ENCODE measurements at places on chromosomes 7 and 10.

GRCh38 chr7:38978491-38978890 is 782 bp downstream of the POU6F2 start:
- DNase-seq, result no peak

- no peak for DNase-seq
Observed at GRCh38 chr10:78058562-78058961, 24.9 kb downstream of the RPS24 start.

DNA sequence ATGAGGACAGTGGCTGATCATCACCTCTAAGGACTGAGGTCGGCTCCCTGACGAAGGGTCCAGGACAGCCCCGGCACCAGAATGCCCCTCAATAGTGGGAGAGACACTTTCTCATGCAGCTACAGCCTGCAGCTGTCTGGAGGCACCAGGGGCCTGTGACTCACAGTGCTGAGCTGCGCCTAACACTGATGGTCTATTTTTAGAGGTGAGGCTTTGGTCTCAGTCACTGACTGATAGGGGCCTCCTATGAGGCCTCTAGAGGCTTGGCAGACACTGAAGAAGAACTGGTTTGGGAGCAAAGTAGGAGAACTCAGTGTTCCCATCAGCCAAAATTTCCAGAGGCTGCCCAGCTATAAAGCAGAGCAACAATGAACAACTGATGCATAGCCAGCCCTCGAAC is 130.1 kb downstream of the COBL start:
- no peak for DNase-seq

DNA sequence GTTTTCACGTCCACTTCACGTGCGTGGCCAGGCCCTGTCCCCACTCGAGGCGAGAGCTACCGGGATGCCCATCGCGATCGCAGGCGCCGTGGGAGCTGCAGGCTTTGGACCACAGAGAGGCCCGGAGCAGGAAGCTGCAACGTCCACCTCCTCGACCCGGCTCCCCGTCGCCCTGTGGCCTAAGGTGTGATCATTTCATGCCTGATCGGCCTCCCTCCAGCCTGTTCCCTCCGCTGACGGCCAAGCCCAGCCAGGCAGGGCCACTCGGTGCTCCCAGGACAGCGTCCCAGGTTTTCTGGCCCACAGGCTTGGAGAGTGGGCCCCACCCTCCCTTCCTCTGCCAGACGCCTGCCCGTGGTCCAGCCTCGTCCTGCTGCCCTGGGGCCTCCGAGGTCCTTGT is 19.6 kb downstream of the KNDC1 start:
- DNase-seq, result no peak

- no peak for DNase-seq
Observed at GRCh38 chr10:80421707-80422536, 13.6 kb downstream of the PRXL2A start.

DNA sequence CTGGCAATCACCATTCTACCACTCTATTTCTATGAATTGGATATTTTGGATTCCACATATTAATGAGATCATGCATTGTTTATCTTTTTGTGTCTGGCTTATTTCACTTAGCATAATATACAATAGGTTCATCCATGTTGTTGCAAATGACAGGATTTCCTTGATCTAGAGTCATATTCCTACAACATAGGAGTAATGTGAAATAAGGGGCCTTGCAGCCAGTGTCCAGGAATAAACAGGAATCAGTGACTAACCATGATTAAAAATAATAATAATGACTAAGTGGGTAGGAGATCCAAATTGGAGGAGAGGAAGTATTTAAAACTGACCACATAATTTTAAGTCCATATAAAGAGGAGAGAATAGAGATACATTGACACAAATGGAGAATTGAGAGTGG is 49.9 kb downstream of the SCIN start:
- no peak for DNase-seq

DNA sequence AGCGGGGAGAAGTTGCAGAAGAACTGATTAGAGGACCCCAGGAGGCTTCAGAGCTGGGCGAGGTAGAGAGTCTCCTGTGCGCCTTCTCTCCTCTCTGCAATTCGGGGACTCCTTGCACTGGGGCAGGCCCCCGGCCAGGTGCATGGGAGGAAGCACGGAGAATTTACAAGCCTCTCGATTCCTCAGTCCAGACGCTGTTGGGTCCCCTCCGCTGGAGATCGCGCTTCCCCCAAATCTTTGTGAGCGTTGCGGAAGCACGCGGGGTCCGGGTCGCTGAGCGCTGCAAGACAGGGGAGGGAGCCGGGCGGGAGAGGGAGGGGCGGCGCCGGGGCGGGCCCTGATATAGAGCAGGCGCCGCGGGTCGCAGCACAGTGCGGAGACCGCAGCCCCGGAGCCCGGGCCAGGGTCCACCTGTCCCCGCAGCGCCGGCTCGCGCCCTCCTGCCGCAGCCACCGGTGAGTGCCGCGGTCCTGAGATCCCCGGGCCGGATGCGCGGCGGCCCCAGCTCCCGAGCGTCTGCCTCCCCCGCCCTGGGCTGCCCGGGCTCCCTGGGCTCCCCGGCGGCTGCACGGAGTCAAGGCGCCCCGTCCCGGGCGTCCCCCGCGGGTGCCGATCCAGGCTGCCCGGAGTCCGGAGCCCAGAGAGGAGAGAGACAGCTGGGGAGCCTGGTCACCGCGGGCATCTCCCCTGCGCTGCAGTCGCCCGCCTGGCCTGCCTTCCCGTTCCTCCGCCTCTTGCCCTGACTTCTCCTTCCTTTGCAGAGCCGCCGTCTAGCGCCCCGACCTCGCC is at the start of gene PLAU:
Gene PLAU, plus strand, starts transcription at position 369 of the 789 bp plus-strand sequence. CDS start 424 bp downstream, outside the sequence.
- no peak for DNase-seq
